ENCODE measurements at places on chromosomes 12 and 14.
A peak's percentile ranks its signal among the peaks of the same experiment; 100 is the strongest.

DNA sequence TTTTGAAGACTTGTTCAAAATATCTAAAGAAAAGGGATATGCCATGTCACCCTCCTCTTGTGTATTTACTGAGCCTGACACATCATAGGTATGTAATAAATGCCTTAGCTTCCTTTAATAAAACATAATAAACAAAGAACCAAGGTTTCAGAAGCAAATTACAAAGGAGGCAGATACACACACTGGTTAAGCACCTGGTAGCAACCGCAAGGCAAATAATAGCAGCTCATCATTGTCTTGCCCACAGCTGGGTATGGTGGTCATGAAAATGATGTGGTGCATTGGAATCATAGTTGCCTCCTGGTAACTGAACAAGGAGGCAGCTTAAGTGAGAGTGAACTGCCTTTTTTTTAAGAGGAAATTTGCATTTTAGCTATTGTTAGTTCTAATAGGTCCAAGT is 39.0 kb downstream of the PAX9 start:
- DNase-seq: peak; percentile 74

DNA sequence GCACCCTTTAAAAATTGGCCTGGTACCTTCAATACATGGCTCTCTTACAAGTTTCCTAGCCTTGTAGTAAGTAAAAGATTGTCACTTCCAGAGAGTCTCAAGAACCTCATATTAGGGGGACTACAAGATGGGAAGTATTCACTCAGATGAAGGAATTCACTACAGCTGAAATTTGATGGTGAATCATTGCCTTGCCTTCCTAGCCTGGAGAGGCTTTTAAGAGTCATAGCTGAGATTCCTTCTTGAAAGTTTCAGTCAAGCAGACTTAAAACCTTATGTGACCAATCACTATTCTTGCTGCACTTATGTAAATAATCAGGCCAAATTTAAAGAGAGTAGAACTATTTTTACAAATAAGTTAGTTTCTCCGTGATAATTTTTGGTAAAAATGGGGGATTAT is 451.6 kb downstream of the TRHDE start:
- DNase-seq: no peak

DNA sequence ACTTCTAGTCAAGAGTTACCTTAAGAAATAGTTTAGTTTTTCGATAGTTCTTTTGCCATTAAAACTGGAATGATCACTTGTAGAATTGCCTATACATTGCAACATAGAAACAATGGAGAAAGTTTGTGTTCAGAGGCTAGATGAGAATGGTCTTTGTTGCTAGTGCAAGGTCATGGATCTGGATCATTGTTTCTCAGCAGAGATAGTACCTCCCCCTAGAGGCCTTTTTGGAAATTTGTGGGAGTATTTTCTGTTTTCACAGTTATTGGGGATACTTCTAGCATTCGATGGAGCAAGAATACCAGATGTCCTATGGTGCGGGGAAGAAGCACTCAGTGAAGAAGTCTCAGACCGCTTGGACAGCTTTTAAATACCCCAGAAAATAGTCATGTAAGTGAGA is 138.8 kb upstream of the HMGA2 start:
- no peak for DNase-seq

- DNase-seq: no peak
Measured at GRCh38 chr14:55514819-55515490, 65.1 kb upstream of the KTN1 start.

- DNase-seq: no peak
Measured at GRCh38 chr12:75177997-75178396, 31.6 kb downstream of the KCNC2 start.

GRCh38 chr12:26524862-26525465 is 308.0 kb downstream of the ITPR2 start:
- DNase-seq: no peak

DNA sequence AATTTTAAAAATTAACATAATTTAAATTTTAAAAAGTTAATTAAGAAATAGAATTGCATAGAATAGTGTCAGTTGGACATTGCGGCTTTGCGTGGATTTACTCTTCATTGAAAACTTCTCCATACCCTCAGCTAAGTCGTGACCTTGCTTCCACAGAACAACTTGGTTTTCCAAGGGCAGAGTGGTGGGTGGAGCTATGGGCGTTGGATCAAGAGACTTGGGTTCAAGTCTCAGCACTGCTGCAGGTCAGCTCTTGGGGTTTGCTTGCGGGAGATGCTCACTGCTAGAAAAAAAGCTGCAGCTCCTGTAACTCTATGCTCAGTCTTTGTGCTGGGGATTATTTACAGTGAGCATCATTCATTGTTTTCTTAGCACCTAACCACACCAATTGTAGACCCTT is 133.7 kb downstream of the PRIMA1 start:
- DNase-seq: no peak

GRCh38 chr12:45439039-45439438 is 223.1 kb downstream of the ANO6 start:
- DNase-seq: no peak

GRCh38 chr12:87953256-87953860 is 75.8 kb downstream of the C12orf50 start:
- DNase-seq: peak; percentile 42

- peak; percentile 0 for DNase-seq
Measured at GRCh38 chr12:48990552-48990951, 8.6 kb downstream of the DDN start.

- DNase-seq: no peak
Measured at GRCh38 chr12:60138526-60138925, 542.7 kb downstream of the SLC16A7 start.

GRCh38 chr12:1795221-1795784 is 25.1 kb upstream of the LRTM2 start:
- no peak for DNase-seq

DNA sequence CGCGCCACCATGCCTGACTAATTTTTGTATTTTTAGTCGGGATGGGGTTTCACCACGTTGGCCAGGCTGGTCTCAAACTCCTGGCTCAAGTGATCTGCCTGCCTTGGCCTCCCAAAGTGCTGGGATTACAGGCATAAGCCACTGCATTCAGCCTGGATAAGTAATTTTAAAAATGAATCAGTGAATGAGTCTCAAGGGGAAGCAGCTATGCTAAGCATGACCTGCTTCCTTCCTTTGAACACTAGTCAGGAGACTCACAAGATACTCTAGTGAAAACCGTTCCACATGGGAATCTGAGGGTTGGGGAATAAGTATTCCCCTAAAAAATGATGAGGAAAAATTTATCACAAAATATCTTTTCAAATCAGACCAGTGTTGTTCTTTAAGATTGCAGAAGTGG is 10.7 kb upstream of the FAM234B start:
- no peak for DNase-seq

GRCh38 chr12:42987216-42987650 is 397.7 kb upstream of the PRICKLE1 start:
- DNase-seq: no peak

DNA sequence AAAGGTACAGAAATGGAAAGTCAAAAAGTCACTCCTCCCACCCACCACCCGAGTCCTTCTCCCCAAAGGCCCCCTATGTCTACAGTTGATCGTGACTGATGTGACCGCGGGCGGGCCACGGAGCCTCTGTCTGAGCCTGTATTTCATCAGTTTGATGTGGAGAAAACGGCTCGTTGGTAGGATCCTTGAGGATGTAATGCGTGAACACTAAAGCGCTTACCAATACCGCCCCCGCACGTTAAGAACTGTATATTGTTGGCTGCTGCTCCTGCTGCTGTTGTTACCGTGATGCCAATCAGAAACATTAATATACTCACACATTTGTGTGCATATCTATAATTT is 24.6 kb upstream of the UBC start:
- peak; percentile 59 for DNase-seq

DNA sequence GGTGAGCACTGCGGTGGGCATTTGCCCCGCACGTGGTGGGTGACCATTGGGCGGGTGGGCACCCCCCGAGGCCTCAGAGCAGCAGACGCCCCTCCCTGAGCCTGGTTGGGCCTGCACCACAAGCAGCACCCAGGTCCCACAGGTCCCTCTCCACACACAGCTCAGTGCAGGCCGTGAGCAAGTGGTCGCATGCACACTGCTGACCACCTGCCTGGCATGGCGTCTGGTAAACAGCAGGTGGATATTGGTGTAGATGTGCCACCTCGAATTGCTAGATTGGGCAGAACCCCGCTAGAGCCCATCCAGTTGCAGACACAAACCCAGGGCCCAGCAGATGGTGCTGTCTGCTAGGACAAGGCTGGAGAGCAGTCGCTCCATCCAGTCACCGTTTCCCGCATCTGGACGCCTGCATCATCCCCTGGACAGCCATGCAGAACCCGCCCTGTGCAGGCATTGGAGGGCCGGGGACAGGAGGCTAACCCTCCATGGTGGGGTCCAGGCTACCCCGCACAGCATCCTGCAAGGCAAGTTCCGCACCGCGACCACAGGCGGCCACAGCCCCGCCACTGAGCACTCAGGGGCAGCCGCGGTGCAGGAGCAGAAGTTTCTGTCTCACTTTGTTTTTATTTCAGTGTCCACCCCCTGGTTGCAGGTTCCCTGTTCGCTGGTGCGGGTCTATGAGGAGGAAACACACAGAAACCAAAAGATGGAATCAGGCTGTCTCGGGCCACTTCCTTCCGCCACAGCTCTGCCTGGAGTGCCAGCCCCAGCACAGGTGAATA is 45.6 kb upstream of the RIMBP2 start:
- DNase-seq: peak; percentile 46

- DNase-seq: no peak
Measured at GRCh38 chr12:570921-571794, 92.1 kb downstream of the NINJ2 start.

- no peak for DNase-seq
Measured at GRCh38 chr14:104931304-104931770, 6.7 kb downstream of the PLD4 start.

DNA sequence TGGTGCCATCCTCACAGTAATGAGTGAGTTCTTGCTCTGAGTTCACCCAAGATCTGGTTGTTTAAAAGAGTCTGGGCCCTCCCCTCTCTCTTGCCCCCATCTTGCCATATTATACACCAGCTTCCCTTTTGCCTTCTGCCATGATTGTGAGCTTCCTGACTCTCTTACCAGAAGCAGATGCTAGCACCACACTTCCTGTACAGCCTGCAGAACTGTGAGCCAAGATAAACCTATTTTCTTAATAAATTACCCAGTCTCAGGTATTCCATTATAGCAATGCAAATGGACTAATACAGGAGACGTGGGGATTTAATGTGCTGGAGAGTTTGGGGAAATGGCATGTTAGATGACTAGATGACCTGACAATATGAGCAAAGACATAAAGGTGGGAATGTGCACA is 12.8 kb downstream of the SLC4A8 start:
- no peak for DNase-seq

- DNase-seq: peak; percentile 52
Measured at GRCh38 chr12:116172224-116172849, 105.2 kb downstream of the MED13L start.

DNA sequence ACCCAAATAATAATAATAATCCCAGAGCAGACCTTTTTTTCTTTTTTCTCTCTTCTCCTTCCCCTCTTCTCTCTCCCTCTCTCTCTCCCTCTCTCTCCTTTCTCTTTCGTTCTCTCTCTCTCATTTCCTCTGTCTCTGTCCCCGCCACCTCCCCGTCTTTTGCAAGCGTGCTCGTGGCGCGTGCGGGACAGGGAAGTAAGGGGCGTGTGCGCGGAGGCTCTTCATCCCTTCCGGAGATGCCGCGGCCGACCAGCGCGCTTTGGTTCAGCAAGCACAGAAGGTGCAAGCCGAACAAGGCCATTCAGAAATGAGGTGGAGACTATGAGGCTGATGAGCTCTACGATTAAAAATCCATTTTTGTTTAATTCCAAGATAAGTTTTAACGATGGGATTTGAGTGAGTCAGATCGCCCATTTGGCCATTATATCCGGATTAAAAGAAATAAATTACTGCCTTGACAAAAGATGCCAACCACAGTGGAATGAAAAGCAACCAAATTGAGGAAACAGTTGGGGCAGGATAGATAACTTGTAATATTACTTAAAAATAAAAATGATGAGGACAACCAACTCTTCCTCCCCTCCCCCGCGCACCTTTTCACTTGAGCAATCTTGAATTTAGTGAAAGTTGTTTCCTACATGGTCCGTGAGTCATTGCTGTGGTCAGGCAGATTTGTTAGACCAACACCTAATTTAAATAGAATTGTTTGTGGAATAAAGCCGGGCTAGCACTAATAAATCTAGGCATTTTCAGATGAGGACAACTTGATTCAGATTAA is 1.2 kb upstream of the AMIGO2 start:
- no peak for DNase-seq

- no peak for DNase-seq
Measured at GRCh38 chr12:15265875-15266274, 44.7 kb upstream of the RERG start.

DNA sequence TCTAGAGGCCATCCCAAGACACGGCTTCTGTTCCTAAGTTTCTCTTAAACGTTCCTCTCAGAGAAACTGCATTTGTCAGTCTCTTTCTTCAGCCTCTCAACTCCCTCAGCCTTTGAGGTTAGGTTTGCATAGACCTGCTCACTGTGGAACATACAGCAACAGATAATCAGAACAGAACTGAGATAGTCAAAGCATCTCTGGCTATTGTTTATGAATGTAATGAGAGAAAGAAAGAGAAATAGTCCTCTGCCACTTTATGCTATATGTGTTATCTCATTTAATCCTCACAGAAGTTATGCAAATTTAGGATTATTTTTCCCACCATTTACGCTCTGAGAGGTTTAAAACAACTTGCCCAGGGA is 190.6 kb downstream of the PHLDA1 start:
- DNase-seq: no peak

- peak; percentile 69 for DNase-seq
Measured at GRCh38 chr12:112381406-112381882, 787 bp downstream of the HECTD4 start.

GRCh38 chr12:124510301-124510970 is 57.0 kb downstream of the NCOR2 start:
- no peak for DNase-seq

DNA sequence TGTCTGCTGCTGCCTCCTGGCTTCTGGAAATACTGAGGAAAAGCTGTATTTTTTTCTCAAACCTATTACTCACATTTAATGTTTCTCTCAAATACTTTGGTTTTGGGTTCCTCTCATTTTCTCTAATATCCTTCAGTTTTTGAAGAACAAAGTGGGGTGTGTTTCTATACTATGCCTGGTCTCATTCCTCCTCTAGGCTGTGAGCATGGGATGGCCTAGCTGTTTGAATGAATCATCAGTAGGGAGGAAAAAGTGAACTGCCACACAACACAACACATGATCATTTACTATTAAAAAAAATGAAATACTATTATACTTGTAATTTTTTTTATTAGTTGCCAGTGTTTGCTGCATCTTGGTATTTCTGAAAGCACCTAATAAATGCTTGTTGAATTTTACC is 11.3 kb upstream of the SMCO3 start:
- DNase-seq: no peak

GRCh38 chr12:55188974-55189556 is 31.8 kb upstream of the OR10A7 start:
- DNase-seq: peak; percentile 80

GRCh38 chr12:108777156-108777555 is 45.8 kb upstream of the CORO1C start:
- no peak for DNase-seq

DNA sequence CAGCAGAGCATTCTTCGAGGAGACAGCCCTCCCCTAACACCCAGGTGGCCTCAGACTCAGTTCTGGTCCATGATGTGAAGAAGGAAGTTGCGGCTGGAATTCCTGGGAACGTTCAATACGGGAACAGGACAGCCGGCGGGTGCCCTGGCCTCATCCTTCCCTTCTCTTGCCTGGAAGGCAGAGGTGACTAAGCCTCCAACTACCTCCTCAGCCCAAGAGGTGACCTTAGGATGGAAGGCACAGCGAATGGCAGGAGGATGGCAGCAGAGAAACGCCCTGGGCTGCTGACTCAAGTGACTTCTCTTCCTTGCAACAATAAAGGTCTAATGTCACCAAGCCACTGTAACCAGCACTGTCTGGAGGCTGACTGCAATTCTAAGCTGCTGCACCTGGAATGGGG is 36.1 kb downstream of the DHX37 start:
- no peak for DNase-seq
